ENCODE measurements at places on chromosomes 5 and 9. TPM values are rescaled to one million over a fixed set of nuclear protein-coding genes. Genes with fewer than 3 reads are reported as not detected.
A peak's percentile ranks its signal among the peaks of the same experiment; 100 is the strongest.

- DNase-seq, result no peak
Observed at GRCh38 chr9:129637102-129637501, 4.8 kb downstream of the ASB6 start.

The TGFBR1 gene
- 30.6 TPM for total RNA-seq

DNA sequence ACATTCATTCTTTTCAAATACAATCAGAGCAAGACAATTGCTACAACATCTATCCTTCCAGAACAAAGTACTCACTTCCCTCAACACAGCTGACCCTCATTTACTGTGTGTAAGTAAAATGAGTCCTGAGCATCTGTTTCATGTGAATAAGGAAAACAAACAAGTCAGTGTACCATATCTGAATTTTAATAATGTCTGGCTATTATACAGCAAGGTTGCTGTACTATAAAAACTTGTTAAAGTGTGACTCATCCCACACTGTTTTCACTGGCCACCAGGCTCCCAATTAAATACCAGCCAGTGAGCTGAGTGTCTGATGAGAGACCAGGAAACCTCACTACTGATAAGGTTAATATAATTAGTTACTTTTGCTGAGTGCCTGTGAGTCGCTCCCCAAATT, 339.8 kb downstream of the AGTPBP1 start:
- DNase-seq, result no peak

- peak; percentile 9 for DNase-seq
Observed at GRCh38 chr5:372996-373709, 51.6 kb downstream of the AHRR start.

DNA sequence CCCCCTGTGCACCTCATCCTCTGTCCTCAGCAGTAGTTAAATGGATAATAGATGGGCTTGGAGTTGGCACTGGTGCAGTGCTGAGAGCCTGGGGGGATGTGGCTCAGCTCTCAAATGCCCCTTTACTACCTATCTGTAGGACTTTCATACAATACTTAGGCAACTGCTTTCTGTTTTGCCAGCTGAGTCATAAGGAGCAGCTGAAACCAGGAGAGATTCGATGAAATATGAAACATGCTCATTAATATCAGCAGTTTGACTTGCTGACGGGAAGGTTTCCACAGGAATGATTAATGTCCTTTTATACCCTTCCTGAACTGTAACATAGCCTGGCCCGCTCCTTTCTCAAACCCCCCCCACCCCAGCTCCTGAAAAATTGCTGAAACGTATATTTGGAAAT, 142.6 kb downstream of the SAXO1 start:
- DNase-seq, result no peak

All from activated T-helper 2 cell treated with anti-CD3 and anti-CD28 coated beads, Interferon-gamma antibody, Interleukin-2, Interleukin-4, amounts not matched to agents 10 μg/mL and 5 μg/mL and 100 μg/mL, durations not matched to agents 14 hours and 24 hours and 36 hours (primary cell).